ENCODE measurements at places on chromosomes 4 and X. TPM values are rescaled to one million over a fixed set of nuclear protein-coding genes. Genes with fewer than 3 reads are reported as not detected.

- no peak overlapping the region for H3K27ac ChIP-seq
- peaks cover 5% of the 10 kb centered on the region for H3K27me3 ChIP-seq
- H3K4me3 ChIP-seq = no peak overlapping the region
- H3K36me3 ChIP-seq = no peaks in the 10 kb centered on the region
- H3K4me1 ChIP-seq = peaks cover 12% of the 10 kb centered on the region
- no peak for DNase-seq
Measured at GRCh38 chrX:39017716-39018115, 216.5 kb downstream of the MID1IP1 start.

DNA sequence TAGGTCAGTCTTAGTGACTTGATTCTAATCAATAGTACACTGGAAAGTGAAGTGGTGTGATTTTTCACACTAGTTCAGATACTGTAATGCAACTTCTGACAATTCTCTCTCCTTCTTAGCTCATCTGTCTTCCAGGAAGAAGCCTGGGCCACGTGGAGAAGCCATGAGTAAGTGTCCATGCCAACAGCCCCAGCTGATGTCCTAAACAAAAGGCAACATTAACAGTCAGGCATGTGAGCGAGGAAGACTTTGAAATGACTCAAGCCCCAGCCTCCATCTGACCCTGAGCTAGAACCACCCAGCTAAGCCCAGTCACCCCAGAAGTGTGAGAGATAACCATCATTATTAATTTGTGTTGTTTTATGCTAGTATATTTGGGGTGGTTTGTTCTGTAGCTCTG lies 115.7 kb upstream of the MAGEB16 start:
- no peaks in the 10 kb centered on the region for H3K27me3 ChIP-seq
- no peak overlapping the region for H3K27ac ChIP-seq
- DNase-seq = no peak
- no peaks in the 10 kb centered on the region for H3K36me3 ChIP-seq

The METAP1 gene
- 48.6 TPM for total RNA-seq

- no peaks in the 10 kb centered on the region for H3K4me1 ChIP-seq
- peaks cover 16% of the 10 kb centered on the region for H3K27me3 ChIP-seq
Measured at GRCh38 chrX:115266300-115266699, 23.2 kb upstream of the LUZP4 start.

DNA sequence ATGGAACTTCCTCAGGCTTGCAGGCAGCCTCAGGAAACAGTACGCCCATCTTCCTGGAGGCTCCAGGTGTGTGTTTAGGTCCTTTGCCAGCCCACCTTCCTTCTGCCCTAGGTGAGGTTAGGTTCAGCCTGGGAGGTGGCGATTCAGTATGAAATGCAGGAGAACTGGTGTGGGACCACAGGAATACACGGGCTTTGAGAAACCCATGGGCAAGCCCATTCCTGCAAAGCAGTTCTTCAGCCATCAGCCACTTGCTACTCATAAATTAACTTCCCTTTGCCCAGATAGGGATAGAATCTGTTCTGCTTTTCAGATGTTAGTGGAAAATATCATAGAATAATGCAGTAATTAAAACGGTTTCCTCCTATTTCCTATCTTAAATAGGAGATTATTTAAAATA lies 32.2 kb downstream of the TBC1D14 start:
- H3K4me3 ChIP-seq = peak overlapping the region; percentile 3
- peak overlapping the region; percentile 27 for H3K27ac ChIP-seq

- no peaks in the 10 kb centered on the region for H3K4me1 ChIP-seq
- no peaks in the 10 kb centered on the region for H3K36me3 ChIP-seq
- DNase-seq = no peak
Measured at GRCh38 chrX:140724736-140725135, 15.2 kb downstream of the LINC00632 start.

- H3K27me3 ChIP-seq = peaks cover 49% of the 10 kb centered on the region
- peak; percentile 72 for DNase-seq
- H3K27ac ChIP-seq = no peak overlapping the region
- no peak overlapping the region for H3K4me3 ChIP-seq
Measured at GRCh38 chrX:23332888-23333821, 1.5 kb upstream of the PTCHD1 start.

The CLNK gene
- total RNA-seq = not detected

DNA sequence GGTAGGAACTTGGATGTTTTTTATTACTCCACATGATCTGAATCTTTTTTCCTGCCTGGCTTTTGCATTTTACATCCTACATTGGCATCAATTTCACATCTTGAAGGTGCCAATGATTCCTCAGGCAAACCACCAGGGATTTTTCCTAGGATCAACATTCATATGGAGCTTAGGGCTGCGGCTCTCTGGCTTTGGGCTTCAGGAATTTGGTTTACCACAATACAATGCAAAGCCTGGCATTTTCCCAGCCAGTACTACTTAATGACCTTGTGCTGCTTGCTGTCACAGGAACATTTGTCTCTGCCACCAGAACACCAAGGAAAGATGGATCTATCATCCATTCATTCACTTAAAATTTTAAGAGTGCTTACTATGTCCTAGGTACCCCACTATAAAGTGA lies 180.7 kb downstream of the PDGFC start:
- no peaks in the 10 kb centered on the region for H3K27me3 ChIP-seq
- H3K4me3 ChIP-seq = no peak overlapping the region
- H3K4me1 ChIP-seq = peaks cover 35% of the 10 kb centered on the region
- DNase-seq = no peak
- H3K27ac ChIP-seq = no peak overlapping the region
- H3K36me3 ChIP-seq = no peaks in the 10 kb centered on the region

DNA sequence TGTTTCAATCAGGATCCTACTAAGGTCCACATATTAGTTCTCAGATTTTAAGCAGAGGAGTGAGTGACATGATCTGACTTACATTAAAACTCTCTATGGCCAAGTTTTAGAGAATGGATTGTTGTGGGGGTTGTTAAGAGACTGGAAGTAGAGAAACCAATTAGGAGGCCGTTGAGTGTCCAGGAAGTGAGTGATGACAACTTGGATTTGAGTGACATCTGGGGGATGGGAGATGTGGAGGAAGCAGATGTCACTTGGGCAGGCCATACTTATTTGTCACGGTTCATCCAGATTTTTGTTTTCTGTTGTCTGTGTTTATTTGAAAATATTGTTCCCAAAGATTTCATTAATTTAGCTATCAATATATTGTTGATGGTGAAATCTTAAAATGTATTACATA lies 28.3 kb downstream of the ADD1 start:
- peaks cover 25% of the 10 kb centered on the region for H3K4me1 ChIP-seq
- H3K4me3 ChIP-seq = no peak overlapping the region
- no peak overlapping the region for H3K27ac ChIP-seq
- no peaks in the 10 kb centered on the region for H3K27me3 ChIP-seq

DNA sequence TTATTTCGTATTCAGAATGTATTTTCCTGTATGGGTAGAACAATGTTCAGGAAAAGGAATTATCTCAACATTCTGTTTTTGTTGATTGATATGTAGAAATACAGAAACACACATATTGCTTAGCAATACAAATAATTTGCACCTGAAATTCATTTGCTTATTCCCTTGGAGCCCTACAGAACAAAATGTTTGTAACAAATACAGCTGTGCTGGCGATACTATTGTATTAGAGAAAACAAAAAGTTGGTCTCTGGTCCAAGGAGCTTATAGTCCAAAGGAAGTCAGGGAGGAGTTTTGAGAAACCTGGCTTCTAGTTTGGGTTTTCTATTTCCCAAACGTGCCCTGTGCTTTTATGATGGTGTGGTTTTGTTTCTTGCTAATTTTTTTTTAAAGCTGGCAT lies 37.8 kb upstream of the CAPN6 start:
- no peaks in the 10 kb centered on the region for H3K36me3 ChIP-seq
- H3K27me3 ChIP-seq = peaks cover 10% of the 10 kb centered on the region
- no peak overlapping the region for H3K27ac ChIP-seq
- H3K4me1 ChIP-seq = no peaks in the 10 kb centered on the region

DNA sequence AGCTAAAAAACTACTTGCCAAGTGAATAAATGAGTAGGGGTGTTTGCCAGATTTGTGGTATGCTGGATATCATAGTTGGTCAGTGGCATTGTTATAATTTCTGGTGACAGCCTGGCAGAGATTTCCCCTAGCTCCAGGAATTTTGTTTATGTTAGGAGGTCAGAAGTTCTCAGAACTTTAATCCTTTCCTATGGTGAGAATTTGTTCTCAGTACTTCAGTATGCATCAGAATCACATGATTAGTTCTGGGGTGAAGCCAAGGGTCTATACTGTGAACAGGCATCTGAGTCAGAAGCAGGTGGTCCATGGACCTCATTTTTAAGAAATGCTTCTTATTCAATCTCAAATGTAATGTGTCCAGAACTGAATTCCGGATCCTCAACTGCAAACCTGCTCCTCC lies 10.5 kb downstream of the RASSF6 start:
- peaks cover 8% of the 10 kb centered on the region for H3K27me3 ChIP-seq
- H3K27ac ChIP-seq = peak overlapping the region; percentile 22
- H3K4me1 ChIP-seq = peaks cover 4% of the 10 kb centered on the region
- H3K4me3 ChIP-seq = no peak overlapping the region
- DNase-seq = no peak
- H3K36me3 ChIP-seq = no peaks in the 10 kb centered on the region

The MAGEA1 gene
- total RNA-seq = not detected

- no peaks in the 10 kb centered on the region for H3K27me3 ChIP-seq
- H3K4me3 ChIP-seq = no peak overlapping the region
- no peaks in the 10 kb centered on the region for H3K4me1 ChIP-seq
Measured at GRCh38 chr4:25437926-25438325, 60.9 kb downstream of the ANAPC4 start.

The AKAP14 gene
- not detected for total RNA-seq

- H3K27ac ChIP-seq = no peak overlapping the region
- no peaks in the 10 kb centered on the region for H3K36me3 ChIP-seq
- peaks cover 8% of the 10 kb centered on the region for H3K27me3 ChIP-seq
- no peak for DNase-seq
- H3K4me1 ChIP-seq = peaks cover 4% of the 10 kb centered on the region
- H3K4me3 ChIP-seq = no peak overlapping the region
Measured at GRCh38 chrX:41604766-41605543, 83.8 kb upstream of the GPR34 start.

DNA sequence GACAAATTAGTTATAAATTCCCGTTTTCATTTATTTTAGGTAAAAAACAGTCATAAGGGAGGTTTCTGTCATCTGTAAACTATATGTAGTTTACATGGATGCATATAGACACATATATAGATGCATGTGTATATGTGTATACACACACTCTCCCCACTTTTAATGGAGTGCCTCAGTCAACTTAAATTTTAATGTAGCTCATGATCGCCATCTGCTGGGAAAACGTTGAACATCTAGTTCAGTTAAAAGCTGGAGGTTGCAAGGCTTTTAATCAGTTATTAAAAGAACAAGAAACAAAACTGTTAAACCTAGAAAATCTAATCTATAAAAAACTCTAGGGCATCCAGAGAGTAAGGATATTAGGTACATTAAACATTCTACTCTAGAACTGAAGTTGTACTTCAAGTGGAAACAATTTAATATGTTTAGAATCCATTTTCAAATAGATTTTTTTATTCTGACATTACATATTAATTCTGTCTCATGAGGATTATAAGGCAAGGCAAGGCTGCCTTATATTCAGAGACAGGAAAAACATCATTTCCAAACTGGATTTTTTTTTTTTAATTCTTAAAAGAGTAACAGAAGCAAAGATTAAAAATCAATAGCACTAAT lies 122.6 kb downstream of the SHISA3 start:
- no peak overlapping the region for H3K27ac ChIP-seq
- no peak overlapping the region for H3K4me3 ChIP-seq
- DNase-seq = peak; percentile 17

The KCNIP4 gene
- total RNA-seq = not detected

The PORCN gene
- total RNA-seq = 13.8 TPM

GRCh38 chr4:18082236-18082635 lies 60.7 kb upstream of the LCORL start:
- H3K4me1 ChIP-seq = no peaks in the 10 kb centered on the region
- no peaks in the 10 kb centered on the region for H3K27me3 ChIP-seq
- no peak overlapping the region for H3K4me3 ChIP-seq
- no peak for DNase-seq
- no peak overlapping the region for H3K27ac ChIP-seq

DNA sequence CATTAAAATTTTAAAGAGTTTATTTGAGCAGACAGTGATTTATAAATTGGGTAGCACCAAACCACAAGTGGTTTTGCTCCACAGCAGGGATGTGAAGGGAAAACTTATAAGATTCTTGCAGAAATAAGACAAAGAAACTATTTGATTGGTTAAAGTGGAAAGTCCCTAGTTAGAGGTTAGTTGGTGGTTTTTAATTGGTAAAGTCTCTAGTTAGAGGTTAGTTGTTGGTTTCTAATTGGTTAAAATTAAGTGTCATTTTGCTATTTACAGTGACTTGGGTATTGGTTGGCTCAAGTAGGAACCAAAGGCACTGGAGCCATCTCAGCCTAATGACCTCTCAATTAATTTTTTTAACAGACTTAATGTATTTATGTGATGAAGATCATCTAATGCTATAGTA lies 23.0 kb downstream of the ATG4A start:
- H3K4me3 ChIP-seq = no peak overlapping the region
- H3K36me3 ChIP-seq = no peaks in the 10 kb centered on the region
- H3K4me1 ChIP-seq = no peaks in the 10 kb centered on the region
- H3K27me3 ChIP-seq = peaks cover 4% of the 10 kb centered on the region
- DNase-seq = no peak

The DUSP9 gene
- under 0.01 TPM for total RNA-seq

GRCh38 chr4:56414135-56414670 lies 21.2 kb downstream of the PPAT start:
- peak; percentile 69 for DNase-seq
- peaks cover 22% of the 10 kb centered on the region for H3K4me1 ChIP-seq
- H3K4me3 ChIP-seq = peak overlapping the region; percentile 66
- H3K27me3 ChIP-seq = no peaks in the 10 kb centered on the region

The SCRG1 gene
- 0.88 TPM for total RNA-seq

The HS3ST1 gene
- total RNA-seq = under 0.01 TPM

- no peak overlapping the region for H3K4me3 ChIP-seq
- H3K27ac ChIP-seq = no peak overlapping the region
- H3K4me1 ChIP-seq = no peaks in the 10 kb centered on the region
- DNase-seq = no peak
- H3K27me3 ChIP-seq = peaks cover 3% of the 10 kb centered on the region
Measured at GRCh38 chrX:72641611-72642010, 69.0 kb upstream of the HDAC8 start.

DNA sequence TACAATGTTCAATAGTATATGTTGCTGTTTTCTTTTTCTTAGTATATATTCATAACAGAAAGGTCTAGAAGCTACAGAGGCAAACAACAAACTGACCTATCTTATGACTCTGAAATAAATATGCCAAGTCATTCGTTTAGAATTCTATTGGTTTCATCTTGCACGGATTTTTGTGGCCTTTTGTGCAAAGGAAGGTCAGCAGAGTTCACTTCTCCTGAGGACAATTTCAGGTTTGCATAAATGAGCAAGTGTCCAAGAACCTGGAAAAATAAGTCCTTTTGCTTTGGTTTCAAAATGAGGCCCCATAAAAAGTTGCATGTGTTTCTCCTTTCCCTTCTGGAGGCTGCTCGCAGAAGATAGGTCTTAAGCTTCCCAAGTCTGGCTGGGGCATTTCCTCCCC lies 156.9 kb downstream of the APBB2 start:
- H3K36me3 ChIP-seq = no peaks in the 10 kb centered on the region
- peaks cover 47% of the 10 kb centered on the region for H3K4me1 ChIP-seq
- H3K27me3 ChIP-seq = no peaks in the 10 kb centered on the region

- no peak overlapping the region for H3K4me3 ChIP-seq
- no peaks in the 10 kb centered on the region for H3K36me3 ChIP-seq
- H3K4me1 ChIP-seq = no peaks in the 10 kb centered on the region
- H3K27ac ChIP-seq = no peak overlapping the region
- DNase-seq = no peak
- H3K27me3 ChIP-seq = no peaks in the 10 kb centered on the region
Measured at GRCh38 chrX:18119856-18120255, 100.8 kb downstream of the BEND2 start.

- no peak overlapping the region for H3K4me3 ChIP-seq
- DNase-seq = no peak
- peak overlapping the region; percentile 56 for H3K27ac ChIP-seq
- no peaks in the 10 kb centered on the region for H3K36me3 ChIP-seq
- H3K4me1 ChIP-seq = peaks cover 45% of the 10 kb centered on the region
Measured at GRCh38 chr4:150308824-150309472, 230.7 kb downstream of the DCLK2 start.

The SSX1 gene
- total RNA-seq = not detected

Measured in osteoblast (primary cell).